ENCODE measurements at places on chromosomes 1 and 21.

- no peak for DNase-seq
Observed at GRCh38 chr1:3013371-3014049, 7.8 kb upstream of the ACTRT2 start.

- DNase-seq, result peak; percentile 56
Observed at GRCh38 chr1:197614916-197615692, 160.2 kb downstream of the DENND1B start.

- no peak for DNase-seq
Observed at GRCh38 chr1:114126261-114127095, 27.2 kb downstream of the SYT6 start.

GRCh38 chr21:25402134-25402961 is 204.9 kb downstream of the MRPL39 start:
- DNase-seq, result peak; percentile 4

DNA sequence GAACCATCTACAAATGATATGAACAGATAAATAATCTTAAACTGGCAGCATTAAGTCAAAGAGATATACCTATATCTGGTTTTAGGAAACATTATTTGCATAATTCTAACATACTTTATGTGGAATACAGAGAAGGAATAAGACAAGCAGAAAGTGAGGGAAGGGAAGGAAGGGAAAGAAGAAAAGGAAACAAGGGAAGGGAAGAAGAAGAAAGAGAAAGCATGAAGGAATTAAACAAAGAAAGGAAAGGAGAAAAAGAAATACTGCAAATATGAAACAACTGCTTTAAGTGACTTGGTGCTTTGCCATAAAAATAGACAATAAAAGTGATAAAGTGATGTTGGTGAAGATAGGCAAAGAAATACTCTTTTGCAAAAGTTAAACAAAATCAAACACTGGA is 20.1 kb downstream of the SCMH1 start:
- no peak for DNase-seq

DNA sequence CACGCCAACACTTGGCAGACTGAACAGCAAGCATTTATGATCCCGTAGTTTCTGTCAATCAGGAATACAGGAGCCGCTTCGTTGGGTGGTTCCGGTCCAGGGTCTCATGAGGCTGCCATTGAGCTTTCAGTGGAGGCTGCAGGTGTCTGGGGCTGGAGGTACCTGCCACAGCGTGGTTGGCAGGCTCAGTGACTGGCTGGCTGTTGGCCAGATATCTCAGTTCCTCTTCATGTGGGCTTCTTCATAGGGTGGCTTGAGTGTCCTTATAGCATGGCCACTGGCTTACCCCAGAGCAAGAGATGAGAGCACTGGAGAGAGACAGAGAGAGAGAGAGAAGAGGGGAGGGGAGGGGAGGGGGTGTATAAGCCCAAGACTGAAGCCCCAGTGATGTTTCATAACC is 29.3 kb downstream of the PIK3CD start:
- DNase-seq, result no peak

- peak; percentile 65 for DNase-seq
Observed at GRCh38 chr1:31587720-31588423, 11.6 kb downstream of the TINAGL1 start.

DNA sequence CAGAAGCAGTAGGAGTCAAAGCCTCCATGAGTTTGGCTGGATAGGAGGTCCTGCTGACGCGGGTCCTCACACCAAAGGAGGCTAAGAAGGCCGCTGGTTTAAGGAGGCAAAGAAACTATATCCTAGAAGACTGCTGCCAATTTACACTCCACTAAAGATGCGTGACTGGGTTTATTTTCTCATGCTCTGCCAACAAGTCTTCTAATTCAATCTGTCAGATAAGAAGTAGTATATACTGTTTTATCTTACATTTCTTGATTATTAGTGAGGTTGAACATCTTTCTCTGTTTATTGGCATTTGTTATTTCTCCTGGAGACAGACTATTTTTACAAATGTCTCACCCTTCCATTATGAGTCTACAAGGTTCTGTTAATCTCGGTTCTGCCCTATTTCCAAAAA is 34.1 kb downstream of the ACBD6 start:
- no peak for DNase-seq

- no peak for DNase-seq
Observed at GRCh38 chr1:115168026-115168425, 78.7 kb upstream of the TSPAN2 start.

DNA sequence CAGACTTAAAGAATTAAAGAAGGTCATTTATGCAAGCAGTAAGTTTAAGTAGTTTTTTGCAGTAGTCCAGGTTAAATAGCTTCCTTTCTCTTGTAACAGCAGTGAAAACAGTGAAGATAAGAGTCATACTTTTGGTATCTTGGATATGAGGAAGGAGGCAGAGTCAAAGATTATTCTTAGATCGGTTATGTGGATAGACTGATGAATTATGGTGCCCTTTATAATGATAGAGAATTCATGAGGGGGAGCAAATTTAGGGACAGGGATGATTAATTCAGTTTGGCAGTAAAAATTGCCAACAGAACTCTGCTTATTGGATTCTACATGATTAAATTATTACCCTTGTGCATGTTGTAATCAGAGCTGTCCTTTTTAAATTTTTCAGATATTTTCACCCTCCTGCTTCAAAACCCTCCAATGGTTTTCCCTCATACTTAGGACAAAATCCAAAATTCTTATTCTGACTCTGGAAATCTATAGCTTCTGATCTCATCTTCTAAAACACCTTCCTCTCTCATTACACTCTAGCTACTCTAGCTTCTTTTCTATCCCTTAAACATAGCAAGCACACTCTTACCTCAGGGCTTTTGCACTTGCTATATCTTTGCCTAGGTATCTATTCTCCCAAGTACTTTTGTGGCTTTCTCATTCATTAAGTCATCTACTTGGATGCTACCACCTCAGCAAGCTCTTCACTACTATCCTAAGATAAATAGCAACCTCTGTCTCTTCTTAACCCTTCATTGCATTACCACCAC is 79.8 kb downstream of the PKN2 start:
- no peak for DNase-seq

GRCh38 chr1:234659538-234659937 is 49.6 kb upstream of the IRF2BP2 start:
- DNase-seq, result no peak

GRCh38 chr1:34781844-34782391 is 904 bp downstream of the GJB3 start:
- DNase-seq, result no peak

DNA sequence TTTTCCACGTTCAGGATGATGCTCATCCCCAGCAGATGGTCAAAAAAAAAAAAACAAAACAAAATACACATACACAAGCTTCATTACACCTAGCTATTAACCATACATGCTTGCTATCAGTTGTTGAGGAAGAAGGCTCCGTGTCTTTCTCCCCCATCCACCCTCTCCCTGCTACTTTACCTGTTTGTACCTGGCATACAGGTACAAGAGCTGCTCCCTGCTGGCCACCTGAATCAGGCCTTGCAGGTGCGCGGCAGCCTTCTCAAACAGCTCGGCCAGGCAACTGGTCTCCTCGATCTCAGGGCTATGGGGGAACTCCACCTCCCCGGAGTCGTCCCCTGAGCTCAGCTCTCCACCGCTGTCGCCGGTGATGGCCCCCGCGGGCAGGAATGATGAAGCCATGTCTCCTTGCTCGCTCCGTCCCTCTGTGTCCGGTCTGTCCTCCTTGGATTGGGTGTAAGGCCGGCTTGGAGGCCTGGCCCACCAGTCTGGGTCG is 464 bp downstream of the ACBD6 start:
- no peak for DNase-seq

- DNase-seq, result no peak
Observed at GRCh38 chr1:22587247-22587646, 24.0 kb downstream of the EPHA8 start.

- DNase-seq, result no peak
Observed at GRCh38 chr1:110235181-110235833, 25.2 kb downstream of the KCNC4 start.

GRCh38 chr1:177632923-177633615 is 336.8 kb downstream of the SEC16B start:
- DNase-seq, result no peak

DNA sequence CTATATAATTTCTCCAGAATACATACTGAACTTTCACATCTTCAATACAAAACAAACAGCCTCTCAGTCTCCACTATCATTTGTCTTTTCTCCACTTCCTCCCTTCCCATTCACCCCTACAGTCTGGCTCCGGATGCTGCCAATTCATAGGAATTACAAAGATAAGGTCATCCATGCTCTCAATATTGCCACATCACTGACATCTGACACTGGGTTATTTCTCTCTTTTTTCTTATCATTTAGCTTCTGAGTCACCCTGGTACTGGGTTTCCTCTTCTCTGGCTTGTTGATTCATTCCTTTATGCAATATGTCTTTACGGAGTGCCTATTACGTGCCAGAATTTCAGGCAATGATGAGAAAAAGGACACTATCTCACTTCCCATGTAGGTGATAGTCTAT is 3.1 kb upstream of the SH3BP5L start:
- DNase-seq, result peak; percentile 80

DNA sequence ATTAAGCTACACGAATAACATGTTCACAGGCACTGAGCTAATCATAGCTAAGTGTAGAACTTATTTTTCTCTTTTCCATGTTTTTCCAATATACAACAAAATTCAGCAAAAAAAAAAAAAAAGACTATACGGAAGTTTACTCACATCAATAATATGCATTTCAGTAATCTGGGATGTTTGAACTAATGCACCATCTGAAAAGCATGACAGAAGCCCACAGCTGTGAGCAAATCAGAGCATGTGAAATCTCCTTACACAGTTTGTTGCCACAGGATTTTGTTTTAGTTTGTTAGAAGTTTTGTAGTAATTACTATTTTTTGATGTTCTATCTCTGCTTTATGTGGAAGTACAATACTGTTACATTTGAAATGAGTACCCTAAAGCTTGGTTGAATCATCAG is 1051.7 kb downstream of the TTLL7 start:
- no peak for DNase-seq

- peak; percentile 54 for DNase-seq
Observed at GRCh38 chr1:89295187-89295586, 22.5 kb upstream of the GBP5 start.

DNA sequence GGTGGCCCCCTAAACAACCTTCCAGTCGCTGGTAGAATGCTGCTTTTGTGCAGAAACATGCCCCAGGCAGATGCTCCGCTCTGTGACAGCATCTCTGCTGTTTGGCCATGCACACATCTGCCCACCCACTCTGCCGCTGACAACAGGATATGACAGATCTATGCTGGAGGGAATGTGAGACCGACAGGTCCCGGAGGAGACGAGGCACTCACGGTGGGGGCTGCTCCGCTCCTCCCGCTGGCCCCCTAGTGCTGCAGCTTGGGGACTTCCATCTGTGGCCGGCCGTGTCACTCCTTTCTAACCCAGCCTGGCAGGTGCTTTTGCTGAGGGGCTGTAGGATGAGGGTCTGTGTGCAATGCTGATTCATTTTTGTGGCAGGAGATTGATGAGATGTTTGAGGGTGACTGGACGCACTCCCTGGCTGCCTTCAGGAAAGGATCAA is 49.1 kb upstream of the DMRTB1 start:
- DNase-seq, result no peak

GRCh38 chr1:153985341-153985912 is 712 bp downstream of the RAB13 start:
- peak; percentile 27 for DNase-seq

DNA sequence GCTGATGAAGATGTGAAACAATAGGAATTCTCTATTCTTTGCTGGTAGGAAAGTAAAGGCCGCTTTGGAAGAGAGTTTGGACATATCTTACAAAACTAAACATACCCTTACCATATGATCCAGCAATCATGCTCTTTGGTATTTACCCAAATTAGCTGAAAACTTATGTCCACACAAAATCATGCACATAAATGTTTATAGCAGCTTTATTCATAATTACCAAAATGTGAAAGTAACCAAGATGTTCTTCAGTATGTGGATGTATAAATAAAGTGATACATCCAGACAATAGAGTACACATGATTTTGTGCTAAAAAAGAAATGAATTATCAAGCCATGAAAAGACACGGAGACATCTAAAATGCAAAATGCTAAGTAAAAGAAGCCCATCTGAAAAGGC is 98.7 kb upstream of the SLC35F3 start:
- no peak for DNase-seq

GRCh38 chr1:242189591-242189990 is 190.7 kb upstream of the MAP1LC3C start:
- no peak for DNase-seq

Data from hematopoietic multipotent progenitor cell treated with erythropoietin and hydrocortisone succinate and interleukin-3 and kit ligand, for 8 days (in vitro differentiated cells).